ENCODE measurements at places on chromosomes 1 and 21.

- peak; percentile 26 for DNase-seq
These were observed 829 bp downstream of the SPEN start for GRCh38 chr1:15848143-15848928.

DNA sequence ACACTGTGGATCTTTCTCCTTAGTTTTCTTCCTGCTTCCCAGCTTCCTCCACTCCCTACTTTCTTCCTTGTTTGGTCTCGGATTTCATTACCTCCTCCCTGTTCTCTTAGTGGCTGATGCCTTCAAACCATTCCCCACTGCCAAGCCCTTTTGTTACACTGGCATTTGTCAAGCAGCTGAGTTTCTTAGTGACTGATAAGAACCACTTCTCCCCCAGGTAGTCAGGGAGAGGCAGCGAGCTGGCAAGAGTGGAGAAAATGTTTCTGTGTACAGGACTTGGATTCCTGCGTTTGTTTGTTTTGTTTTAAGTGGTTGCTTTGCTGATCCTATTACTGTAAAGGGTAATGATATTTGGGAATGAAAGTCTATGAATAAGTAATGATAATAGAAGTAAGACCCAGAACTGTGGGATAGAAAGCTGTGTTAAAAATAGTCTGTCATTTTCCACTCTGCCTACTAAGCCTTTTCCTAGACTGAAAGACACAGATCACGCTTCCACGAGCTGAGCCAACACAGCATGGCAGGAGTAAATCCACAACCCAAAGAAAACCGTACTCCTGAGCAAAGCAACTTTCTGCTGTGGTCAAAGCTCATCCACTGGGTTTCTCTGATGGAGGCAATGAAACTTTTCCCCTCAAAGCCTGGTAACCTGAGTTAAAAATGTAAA lies 10.1 kb upstream of the SERTAD4 start:
- DNase-seq = no peak

DNA sequence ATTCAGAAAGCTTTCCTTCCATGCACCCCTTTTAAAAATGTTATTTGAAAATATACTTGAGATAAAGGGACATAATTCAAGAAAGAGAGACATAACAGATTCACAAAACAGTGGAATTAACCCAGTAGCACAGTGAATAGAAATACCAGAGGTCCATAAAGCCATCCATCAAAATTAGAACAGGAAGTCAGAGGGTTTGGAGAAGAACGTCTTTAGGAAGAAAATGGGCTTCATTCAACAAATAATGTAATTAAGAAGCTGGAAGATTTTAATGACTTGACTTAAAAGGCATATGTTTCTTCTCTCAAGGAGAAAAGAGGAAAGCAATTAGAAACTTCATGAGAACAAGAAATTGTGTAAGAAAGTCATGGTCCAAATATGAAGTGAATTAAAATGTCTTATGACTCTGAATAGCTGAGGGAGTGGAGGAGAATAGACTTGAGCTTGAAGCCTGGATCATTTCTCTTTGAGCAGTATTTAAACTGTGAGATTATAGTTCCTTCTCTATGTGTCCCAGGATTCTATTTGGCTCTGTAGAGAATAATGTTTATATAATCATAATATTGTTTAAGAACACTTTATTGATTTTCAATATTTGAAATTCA lies 7.9 kb upstream of the HCRTR1 start:
- no peak for DNase-seq

- no peak for DNase-seq
These were observed 33.7 kb upstream of the VASH2 start for GRCh38 chr1:212916481-212917133.

DNA sequence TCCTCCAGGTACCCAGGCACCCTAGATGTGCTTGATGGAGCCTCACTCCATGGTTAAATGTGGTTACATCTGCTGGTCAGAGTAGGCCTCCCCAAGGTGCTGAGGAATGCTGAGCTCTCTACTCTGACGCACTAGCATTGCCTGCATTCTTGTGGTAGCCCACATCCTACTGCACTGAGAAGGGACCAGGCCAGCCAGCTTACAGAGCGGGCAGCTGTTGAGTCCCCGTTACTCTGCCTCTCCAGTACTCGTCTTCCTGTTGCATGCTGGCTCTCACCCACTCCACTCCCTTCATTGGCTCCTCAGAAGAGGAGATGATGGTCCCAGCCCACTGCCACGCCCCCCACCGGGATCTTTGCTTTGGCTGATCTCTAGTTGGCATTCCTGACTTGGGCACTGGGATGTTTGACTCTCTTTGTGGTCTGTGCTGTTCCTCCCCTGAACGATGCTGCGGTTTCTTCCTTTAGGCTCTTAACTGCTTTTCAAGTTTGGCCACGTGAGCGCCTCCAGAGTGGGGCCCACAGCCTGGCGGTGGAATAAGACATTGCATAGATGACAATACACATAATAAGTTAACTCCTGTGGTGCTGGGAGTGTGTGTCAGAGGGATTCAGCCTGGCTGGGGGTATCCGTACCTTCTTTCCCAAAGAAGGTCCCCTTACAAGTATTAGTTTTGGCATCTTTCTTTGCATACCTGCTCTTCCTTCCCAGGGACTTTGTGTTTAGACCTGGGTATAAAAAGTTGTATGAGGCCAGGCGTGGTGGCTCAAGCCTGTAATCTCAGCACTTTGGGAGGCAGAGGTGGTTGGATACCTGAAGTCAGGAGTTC lies 18.6 kb downstream of the AZIN2 start:
- no peak for DNase-seq
